ENCODE measurements at places on chromosomes 1 and 21. TPM values are rescaled to one million over a fixed set of nuclear protein-coding genes. Genes with fewer than 3 reads are reported as not detected.

GRCh38 chr1:209653915-209654351 is 1.7 kb upstream of the LAMB3 start:
- H3K4me1 ChIP-seq = no peaks in the 10 kb centered on the region
- H3K27me3 ChIP-seq = no peaks in the 10 kb centered on the region
- no peak overlapping the region for H3K4me3 ChIP-seq

DNA sequence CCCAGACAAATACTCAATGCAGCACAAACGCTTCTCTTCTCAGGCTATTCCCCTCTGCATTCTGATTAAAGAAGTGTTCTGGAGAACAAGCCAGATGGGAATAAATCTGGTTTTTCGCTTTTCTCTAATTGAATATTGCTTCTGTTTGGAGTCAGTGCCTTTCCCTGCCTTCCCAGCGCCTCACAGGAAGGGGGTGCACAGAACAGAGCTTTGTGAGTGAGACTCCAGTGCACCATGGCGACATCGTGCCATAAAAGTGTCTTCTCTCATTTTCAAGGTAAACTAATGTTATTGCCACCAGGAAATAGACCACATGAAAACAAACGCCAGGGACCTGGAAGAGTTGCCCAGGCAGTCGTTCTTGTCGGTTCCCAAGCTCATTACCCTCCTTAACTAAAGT is 43.6 kb upstream of the SLC45A1 start:
- no peak overlapping the region for H3K4me3 ChIP-seq
- no peak overlapping the region for H3K27ac ChIP-seq
- H3K4me1 ChIP-seq = no peaks in the 10 kb centered on the region
- H3K36me3 ChIP-seq = no peaks in the 10 kb centered on the region
- DNase-seq = peak; percentile 69
- no peaks in the 10 kb centered on the region for H3K27me3 ChIP-seq

DNA sequence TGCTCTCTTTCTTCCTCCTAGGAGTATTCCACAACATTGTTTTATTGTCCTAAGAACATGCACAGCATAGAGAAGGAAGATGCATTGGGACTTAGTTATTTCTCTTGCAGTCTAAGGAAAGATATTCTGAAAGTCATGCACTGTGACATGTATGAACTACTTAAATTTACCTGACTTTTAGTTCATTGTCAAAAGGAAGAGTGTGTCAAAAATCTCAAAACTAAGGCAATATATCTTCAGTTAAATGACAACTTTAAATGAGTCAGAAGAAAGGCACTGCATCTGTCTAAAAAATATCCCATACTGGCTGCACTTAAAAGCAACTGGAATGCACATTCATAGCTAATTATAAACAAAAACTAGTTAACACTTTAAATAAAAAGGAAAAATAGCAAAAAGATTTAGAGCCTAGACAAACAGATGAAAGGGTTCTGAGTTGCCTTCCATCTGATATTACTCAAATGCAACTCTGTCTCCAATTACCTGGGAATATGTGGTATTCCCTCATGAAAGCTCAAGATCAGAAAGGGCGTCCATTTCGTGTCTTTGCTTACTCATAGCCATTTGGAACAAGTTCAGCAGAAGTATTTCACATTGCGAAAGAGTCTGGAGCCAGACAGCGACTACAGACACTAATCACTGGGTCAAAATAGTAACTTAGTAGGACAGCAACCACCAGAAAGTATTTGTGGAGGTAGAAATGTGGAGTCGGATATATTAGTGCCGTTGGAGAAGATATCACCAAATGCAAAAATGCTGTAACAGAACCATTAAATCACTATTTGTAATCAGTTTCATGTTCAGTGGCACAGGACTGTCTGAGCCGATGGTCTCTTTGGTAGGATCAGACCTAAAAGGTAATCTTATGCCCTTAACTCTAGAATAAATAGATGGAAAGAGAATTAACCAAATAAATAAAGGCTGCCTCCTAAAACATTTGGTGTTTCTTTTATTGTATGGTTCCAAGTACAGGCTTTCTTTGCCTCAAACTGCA is 225.7 kb downstream of the GREM2 start:
- no peaks in the 10 kb centered on the region for H3K36me3 ChIP-seq
- no peaks in the 10 kb centered on the region for H3K27me3 ChIP-seq
- DNase-seq = no peak
- no peaks in the 10 kb centered on the region for H3K4me1 ChIP-seq
- H3K27ac ChIP-seq = no peak overlapping the region
- H3K4me3 ChIP-seq = no peak overlapping the region

Gene TNFRSF25
- polyA plus RNA-seq = 7.6 TPM

Gene FAM72D
- 0.24 TPM for polyA plus RNA-seq

Gene G0S2
- 103 TPM for polyA plus RNA-seq

Measured in kidney (tissue), 22 donors.